ENCODE measurements at places on chromosomes 12 and 14.
A peak's percentile ranks its signal among the peaks of the same experiment; 100 is the strongest.

- DNase-seq, result no peak
Measured at GRCh38 chr12:113505941-113506340, 34.3 kb upstream of the LHX5 start.

GRCh38 chr12:70590051-70590450, 47.2 kb downstream of the PTPRB start:
- DNase-seq, result peak; percentile 67

- DNase-seq, result no peak
Measured at GRCh38 chr12:98696036-98696646, 51.1 kb downstream of the APAF1 start.

- DNase-seq, result peak; percentile 46
Measured at GRCh38 chr14:37232907-37233481, 35.3 kb downstream of the MIPOL1 start.

- DNase-seq, result peak; percentile 12
Measured at GRCh38 chr12:131872154-131873051, 22.0 kb upstream of the ULK1 start.

DNA sequence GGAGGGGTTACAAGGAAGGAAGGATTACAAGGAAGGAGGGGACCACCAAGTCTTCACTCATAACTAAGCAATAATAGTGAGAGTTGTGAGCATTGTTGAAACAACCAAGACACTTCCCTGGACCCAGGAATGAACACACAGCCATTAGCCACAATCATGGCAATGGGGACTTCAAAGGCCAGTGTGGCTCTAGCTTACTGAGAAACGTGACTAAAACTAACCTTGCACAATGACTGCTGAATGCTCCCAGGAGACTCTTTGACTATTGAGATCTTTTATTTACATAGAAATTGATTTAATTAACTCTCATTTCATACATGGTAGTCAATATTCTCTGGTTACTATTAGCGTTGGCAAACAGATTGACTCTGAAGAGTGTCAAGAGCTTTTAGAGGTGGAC, 263.0 kb upstream of the SOX5 start:
- no peak for DNase-seq

- no peak for DNase-seq
Measured at GRCh38 chr12:40157336-40157735, 51.5 kb upstream of the SLC2A13 start.

DNA sequence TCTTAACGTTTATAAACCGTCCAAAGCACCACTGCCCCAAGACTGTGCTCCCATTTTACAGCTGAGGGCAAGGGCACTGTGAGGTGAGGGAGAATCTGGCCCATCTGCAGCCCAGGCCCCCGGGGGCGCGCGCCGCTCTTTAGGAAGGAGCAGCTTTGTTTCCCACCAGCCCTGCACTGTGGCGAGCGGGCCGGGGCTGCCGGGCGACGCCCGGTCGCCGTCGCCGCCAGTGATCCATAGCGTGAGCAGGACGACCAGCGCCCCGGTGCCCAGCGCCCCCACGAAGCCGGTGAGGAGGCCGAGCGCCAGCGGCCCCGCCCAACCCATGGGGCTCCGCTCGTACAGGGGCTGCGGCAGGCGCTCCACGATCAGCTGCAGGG, 34.6 kb downstream of the FIGNL2 start:
- no peak for DNase-seq

DNA sequence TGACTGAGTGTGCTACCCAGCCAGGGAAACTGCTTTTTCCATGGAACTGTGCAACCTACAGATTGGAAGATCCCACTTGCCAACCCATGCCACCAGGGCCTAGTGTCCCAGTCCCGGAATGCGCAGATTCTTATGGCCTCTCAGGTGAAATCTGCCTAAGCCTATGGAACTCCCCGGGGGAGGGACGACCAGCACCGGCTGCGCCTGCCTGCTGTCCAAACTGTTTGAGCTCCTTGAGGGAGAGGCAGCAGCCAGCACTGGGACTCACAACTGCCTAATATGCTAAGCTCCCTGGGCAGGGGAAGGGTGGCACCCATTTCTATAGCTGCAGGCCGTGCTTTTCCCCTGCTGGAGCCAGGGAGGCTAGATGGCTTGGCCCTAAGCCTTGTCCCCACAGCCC, 92.5 kb upstream of the GZMB start:
- no peak for DNase-seq

DNA sequence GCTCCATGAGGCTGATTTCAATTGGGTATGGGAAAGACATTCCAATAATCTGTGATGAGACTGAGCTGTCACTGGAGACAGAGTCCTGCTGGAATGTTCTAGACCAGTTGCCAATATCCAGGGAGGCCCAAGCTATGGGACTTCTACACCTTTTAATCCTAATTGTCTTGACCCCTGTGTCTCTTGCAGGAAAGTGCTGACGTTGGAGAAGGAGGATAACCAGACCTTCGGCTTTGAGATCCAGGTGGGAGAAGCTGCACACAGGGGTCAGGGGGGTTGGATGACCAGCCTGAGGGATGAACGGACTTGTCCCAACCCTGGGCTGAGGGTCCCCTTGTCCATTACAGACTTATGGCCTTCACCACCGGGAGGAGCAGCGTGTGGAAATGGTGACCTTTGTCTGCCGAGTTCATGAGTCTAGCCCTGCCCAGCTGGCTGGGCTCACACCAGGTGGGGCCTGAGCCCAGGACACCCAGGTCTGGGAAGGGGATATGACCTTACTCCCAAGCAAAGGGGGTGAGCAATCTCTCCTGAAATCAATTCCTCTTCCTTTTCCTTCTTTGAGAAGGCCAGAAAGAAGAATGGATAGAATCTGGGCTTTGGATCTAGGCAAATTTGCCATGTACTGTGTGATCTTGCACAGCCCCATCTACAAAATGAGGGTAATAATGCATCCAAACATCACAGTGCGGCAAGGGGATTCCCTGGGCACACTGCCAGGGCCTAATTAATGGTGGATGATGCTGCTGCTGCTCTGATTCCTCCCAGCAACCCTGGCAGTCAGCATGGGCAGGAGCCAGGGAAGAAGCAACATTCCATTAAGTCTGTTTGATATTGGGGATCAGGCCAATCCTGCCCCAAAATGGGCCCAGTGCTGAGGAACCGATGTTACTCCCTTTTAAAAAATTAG, 4.2 kb downstream of the TAMALIN start:
- DNase-seq, result no peak

GRCh38 chr14:73521229-73521628, 15.7 kb upstream of the ACOT1 start:
- no peak for DNase-seq

GRCh38 chr12:20423557-20423956, 55.2 kb downstream of the PDE3A start:
- DNase-seq, result no peak

DNA sequence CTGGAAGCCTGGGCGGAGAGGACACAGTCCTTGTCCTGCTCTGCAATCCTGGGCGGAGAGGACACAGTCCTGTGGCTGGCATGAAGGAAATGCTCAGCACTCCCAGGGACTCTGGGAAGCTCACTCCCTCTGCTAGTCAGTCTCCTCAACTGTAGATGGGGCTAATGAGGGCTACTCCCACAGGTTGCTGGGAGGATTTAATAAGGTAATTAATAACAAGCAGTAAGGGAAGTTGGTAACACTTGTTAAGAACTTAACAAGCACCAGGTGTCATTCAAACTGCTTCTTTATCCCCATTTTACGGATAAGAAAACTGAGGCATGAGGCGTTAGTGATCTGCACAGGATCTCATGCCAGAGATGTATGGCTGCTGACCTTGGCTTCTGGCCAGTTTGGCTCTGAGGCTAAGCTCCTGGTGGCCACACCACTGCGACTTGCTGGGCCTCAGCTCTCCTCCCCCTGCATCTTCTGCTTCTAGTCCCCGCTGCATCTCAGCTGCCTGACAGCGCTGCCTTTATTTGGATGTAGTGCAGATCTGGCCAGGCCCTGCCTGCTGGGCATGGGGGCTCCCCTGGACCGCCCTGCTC, 54.1 kb upstream of the BEGAIN start:
- DNase-seq, result no peak

- DNase-seq, result no peak
Measured at GRCh38 chr12:131057211-131057721, 103.6 kb downstream of the ADGRD1 start.

- no peak for DNase-seq
Measured at GRCh38 chr12:22229652-22230279, 104.7 kb downstream of the ST8SIA1 start.

GRCh38 chr12:57834086-57834876, 12.2 kb downstream of the CTDSP2 start:
- DNase-seq, result no peak

- no peak for DNase-seq
Measured at GRCh38 chr12:107594995-107595394, 90.6 kb upstream of the PWP1 start.

GRCh38 chr12:26097046-26097878, 27.6 kb downstream of the BHLHE41 start:
- DNase-seq, result peak; percentile 82

DNA sequence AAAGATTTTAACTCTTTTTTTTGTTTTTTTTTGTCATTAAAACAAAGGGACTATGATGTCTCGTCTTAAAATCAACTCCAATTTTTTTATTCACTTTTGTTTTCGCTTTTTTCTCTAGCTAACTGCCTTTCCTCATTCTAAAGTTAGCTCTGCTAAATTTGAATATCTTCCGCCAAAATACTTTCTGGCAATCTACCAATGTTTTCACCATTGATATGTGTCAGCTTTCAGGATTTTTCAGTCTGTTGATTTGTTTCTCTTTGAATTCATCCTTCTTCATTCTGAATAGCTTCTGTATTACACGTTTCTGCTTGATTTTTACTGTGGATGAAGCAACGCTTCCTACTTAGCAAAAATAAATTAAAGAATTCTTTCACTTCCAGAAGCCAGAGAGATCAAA, 38.7 kb upstream of the NOVA1 start:
- no peak for DNase-seq

DNA sequence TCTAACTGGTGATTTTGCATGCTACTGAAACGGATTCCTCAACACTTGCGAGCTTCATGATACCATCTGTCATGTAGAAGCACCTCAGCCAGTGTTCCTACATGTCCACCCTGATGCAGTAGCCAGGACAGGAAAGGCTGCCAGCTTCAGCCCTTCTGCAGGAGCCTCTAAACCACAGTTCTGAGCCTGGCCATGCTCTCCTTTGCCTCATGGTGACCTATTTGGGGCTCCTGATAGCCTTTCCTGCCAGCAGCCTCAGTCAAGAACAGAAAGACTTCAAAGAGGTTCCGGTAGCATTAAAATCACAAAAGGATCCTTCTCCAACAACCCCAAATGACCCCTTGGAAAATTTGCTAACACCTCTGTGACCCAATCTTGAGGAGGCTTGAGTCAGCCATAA, 96.0 kb downstream of the CNTN1 start:
- no peak for DNase-seq

DNA sequence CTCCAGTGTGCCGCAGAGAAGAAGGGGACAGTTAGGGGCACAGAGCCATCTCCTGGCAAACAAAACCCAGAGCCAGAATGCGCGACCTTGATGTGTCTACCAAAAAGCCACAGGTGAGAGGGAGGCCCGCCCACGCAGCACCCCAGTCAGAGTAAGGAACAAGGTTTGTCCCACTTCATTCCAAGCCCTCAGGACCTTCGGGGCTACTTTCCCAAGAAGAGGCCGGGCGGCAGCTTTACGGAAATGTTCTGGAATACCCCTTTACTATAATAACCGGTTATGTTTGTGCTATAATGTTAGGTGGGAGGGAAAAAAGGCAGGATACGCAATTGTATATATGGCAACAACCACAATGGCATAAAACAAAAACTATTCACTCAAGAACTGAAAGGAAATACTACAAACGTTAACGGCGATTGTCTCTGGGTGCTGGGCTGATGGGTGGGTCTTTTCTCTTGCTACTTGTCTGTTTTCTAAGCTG, 12.3 kb downstream of the CCDC88C start:
- no peak for DNase-seq

GRCh38 chr12:101819467-101819866, 11.3 kb downstream of the GNPTAB start:
- no peak for DNase-seq

DNA sequence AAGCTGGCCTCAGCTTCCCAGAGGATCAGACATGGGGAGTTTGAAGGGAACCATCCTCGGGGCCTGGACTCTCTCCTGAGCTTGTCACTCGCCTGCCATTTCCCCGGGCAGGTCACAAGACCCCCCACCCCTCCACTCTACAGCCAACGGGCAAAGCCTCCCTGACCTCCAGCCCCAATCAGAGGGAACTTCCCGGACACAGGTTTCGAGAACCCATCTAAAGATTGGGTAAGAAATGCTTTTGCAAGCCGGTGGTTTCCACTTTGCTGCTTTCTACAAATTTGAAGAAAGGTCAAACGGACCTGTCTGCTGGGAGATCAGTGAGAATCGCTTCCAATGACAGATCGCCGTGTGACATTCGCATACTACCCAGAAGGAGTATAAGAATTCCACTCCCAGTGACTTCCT, 89.6 kb downstream of the SCARB1 start:
- DNase-seq, result no peak

Measured in HEK293T (cell line).